Activated CD4-positive, alpha-beta memory T cell treated with anti-CD3 and anti-CD28 coated beads, Interleukin-2, amount 10 ng/mL, durations not matched to agents 7 days and 5 days (primary cell): ENCODE measurements at places on chromosomes 2 and 18.
A peak's percentile ranks its signal among the peaks of the same experiment; 100 is the strongest.

GRCh38 chr2:42922293-42922692 is 129.9 kb upstream of the HAAO start:
- H3K4me3 ChIP-seq: no peak overlapping the region
- H3K36me3 ChIP-seq: no peaks in the 10 kb centered on the region
- H3K27me3 ChIP-seq: peaks cover 11% of the 10 kb centered on the region
- H3K4me1 ChIP-seq: no peaks in the 10 kb centered on the region
- no peak for DNase-seq

DNA sequence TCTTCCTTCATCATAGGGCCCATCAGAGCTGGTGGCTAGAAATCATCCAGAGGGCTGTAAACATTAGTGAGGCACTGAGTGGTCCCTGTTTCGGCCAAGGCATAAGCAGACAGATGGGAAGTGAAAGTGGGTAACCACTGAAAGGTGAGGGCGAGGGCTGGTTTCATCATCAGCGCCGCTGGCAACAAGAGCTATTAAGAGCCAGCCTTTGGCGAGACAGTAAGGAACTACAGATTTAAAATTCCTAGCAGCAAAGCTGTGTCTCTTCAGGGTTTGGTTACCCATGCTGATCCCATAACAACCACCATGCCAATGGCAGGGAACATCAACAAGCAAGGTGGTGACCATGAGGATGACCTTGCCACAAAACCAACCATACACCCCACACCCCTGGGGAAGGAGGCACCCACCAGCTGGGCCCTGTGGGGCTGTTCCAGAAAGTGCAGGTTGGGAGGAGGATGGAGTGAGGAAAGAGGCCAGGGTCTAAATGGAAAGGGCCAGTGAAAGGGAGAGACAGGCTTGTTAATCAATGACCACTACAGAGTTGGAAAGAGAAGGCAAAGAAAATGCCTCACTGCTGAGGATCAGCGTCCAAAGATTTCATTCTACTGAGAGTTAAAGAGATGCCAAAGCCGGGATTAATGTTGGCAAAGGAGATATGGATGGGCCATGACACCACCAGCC is 9.0 kb upstream of the SLC20A1 start:
- H3K4me1 ChIP-seq: peaks cover 69% of the 10 kb centered on the region
- no peak overlapping the region for H3K27ac ChIP-seq
- DNase-seq: peak; percentile 32

GRCh38 chr2:143686585-143687164 is 557.5 kb downstream of the ARHGAP15 start:
- peaks cover 26% of the 10 kb centered on the region for H3K36me3 ChIP-seq
- H3K4me3 ChIP-seq: no peak overlapping the region
- H3K27me3 ChIP-seq: no peaks in the 10 kb centered on the region
- DNase-seq: no peak
- peaks cover 27% of the 10 kb centered on the region for H3K4me1 ChIP-seq
- H3K27ac ChIP-seq: no peak overlapping the region

DNA sequence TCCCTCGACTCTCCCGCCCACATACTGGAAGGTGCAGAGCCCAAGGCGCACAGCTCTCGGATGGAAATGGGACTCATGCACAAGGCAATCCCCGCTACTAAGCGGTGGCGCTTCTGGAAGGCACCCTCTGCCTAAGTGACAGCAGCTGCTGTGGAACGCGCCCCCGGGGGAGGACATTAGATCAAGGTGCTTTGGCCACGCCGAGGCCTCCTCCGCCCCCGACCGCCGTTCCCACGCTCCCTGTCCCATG is 202 bp downstream of the MCEE start:
- no peaks in the 10 kb centered on the region for H3K27me3 ChIP-seq
- no peak overlapping the region for H3K27ac ChIP-seq
- peaks cover 18% of the 10 kb centered on the region for H3K4me1 ChIP-seq

GRCh38 chr2:201150454-201151020 is 32.4 kb upstream of the CASP10 start:
- peaks cover 73% of the 10 kb centered on the region for H3K36me3 ChIP-seq
- peak overlapping the region; percentile 68 for H3K27ac ChIP-seq
- no peak for DNase-seq
- no peaks in the 10 kb centered on the region for H3K27me3 ChIP-seq

GRCh38 chr18:48848641-48849143 is 102.1 kb downstream of the SMAD7 start:
- H3K4me1 ChIP-seq: peaks cover 40% of the 10 kb centered on the region
- no peaks in the 10 kb centered on the region for H3K36me3 ChIP-seq
- H3K27me3 ChIP-seq: peaks cover 4% of the 10 kb centered on the region
- H3K4me3 ChIP-seq: no peak overlapping the region
- no peak for DNase-seq

- DNase-seq: no peak
- no peaks in the 10 kb centered on the region for H3K36me3 ChIP-seq
- peaks cover 10% of the 10 kb centered on the region for H3K4me1 ChIP-seq
- no peak overlapping the region for H3K4me3 ChIP-seq
- H3K27me3 ChIP-seq: no peaks in the 10 kb centered on the region
- no peak overlapping the region for H3K27ac ChIP-seq
Measured at GRCh38 chr2:196365923-196366322, 194.5 kb upstream of the STK17B start.

GRCh38 chr18:9333441-9334328 is 888 bp upstream of the TWSG1 start:
- no peaks in the 10 kb centered on the region for H3K36me3 ChIP-seq
- peak overlapping the region; percentile 87 for H3K4me3 ChIP-seq
- H3K27ac ChIP-seq: peak overlapping the region; percentile 47

GRCh38 chr2:172415865-172416183 is 11.6 kb upstream of the ITGA6 start:
- no peaks in the 10 kb centered on the region for H3K36me3 ChIP-seq
- no peak overlapping the region for H3K4me3 ChIP-seq
- H3K27me3 ChIP-seq: peaks cover 18% of the 10 kb centered on the region
- no peak overlapping the region for H3K27ac ChIP-seq
- no peaks in the 10 kb centered on the region for H3K4me1 ChIP-seq
- DNase-seq: no peak

GRCh38 chr2:200300638-200301314 is 5.7 kb upstream of the SPATS2L start:
- peaks cover 10% of the 10 kb centered on the region for H3K27me3 ChIP-seq
- H3K4me1 ChIP-seq: peaks cover 17% of the 10 kb centered on the region
- H3K36me3 ChIP-seq: no peaks in the 10 kb centered on the region
- no peak overlapping the region for H3K27ac ChIP-seq
- H3K4me3 ChIP-seq: no peak overlapping the region
- DNase-seq: no peak

- H3K4me3 ChIP-seq: no peak overlapping the region
- peaks cover 65% of the 10 kb centered on the region for H3K27me3 ChIP-seq
- H3K27ac ChIP-seq: no peak overlapping the region
- peaks cover 9% of the 10 kb centered on the region for H3K4me1 ChIP-seq
Measured at GRCh38 chr18:78986018-78986481, 6.4 kb downstream of the SALL3 start.

GRCh38 chr2:185802926-185803325 is 64.3 kb downstream of the FSIP2 start:
- no peak overlapping the region for H3K27ac ChIP-seq
- no peak overlapping the region for H3K4me3 ChIP-seq
- H3K36me3 ChIP-seq: no peaks in the 10 kb centered on the region
- H3K27me3 ChIP-seq: no peaks in the 10 kb centered on the region

DNA sequence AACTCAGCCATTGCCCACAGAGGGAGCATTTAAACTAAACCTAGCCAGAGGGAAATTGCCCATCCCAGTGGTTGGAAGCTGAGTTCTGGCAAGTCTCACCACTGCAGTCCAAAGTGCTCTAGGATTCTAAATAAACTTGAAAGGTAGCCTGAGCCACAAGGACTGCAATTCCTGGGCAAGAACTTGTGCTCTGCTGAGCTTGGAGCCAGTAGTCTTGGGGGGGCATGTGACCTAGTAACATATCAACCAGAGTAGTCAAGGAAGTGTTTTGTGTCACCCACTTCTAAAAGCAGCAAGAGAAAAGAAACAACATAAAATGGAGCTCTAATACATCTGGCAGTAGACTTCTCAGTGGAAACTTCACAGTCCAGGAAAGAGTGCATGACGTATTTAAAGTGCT is 167.0 kb downstream of the PTH2R start:
- no peak overlapping the region for H3K27ac ChIP-seq
- H3K4me1 ChIP-seq: no peaks in the 10 kb centered on the region
- no peaks in the 10 kb centered on the region for H3K27me3 ChIP-seq
- H3K36me3 ChIP-seq: no peaks in the 10 kb centered on the region
- DNase-seq: no peak
